GM23248 (cell line): ENCODE measurements at places on chromosomes 11 and 22.
A peak's percentile ranks its signal among the peaks of the same experiment; 100 is the strongest.

DNA sequence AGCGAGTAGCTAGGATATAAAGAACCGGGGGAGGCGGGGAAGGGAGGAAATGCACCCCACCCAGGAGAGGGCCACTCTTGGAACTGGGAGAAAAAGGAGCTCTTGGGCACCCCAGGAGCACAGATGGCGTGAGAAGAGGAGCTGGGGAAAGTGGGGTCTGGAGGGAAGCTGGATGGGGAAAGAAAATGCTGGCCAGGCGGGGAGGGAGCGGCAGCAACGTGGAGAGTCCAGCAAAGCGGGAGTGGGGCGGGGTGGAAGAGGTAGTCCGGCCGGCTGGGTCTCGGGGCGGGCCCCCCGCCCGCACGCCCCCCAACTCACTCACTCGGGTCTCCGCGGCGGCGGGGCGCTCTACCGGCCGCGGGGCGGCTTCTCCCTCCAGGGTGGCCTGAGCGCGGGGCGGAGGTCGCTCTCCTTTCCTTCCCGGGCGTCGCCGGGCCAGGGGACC lies 522 bp downstream of the TOB2 start:
- DNase-seq, result peak; percentile 54

GRCh38 chr22:25334162-25334490 lies 114.7 kb downstream of the CRYBB2 start:
- peak; percentile 55 for DNase-seq

GRCh38 chr11:109911488-109911887 lies 181.7 kb upstream of the ZC3H12C start:
- peak; percentile 3 for DNase-seq

- no peak for DNase-seq
Measured at GRCh38 chr11:44104481-44105294, 9.2 kb downstream of the EXT2 start.

DNA sequence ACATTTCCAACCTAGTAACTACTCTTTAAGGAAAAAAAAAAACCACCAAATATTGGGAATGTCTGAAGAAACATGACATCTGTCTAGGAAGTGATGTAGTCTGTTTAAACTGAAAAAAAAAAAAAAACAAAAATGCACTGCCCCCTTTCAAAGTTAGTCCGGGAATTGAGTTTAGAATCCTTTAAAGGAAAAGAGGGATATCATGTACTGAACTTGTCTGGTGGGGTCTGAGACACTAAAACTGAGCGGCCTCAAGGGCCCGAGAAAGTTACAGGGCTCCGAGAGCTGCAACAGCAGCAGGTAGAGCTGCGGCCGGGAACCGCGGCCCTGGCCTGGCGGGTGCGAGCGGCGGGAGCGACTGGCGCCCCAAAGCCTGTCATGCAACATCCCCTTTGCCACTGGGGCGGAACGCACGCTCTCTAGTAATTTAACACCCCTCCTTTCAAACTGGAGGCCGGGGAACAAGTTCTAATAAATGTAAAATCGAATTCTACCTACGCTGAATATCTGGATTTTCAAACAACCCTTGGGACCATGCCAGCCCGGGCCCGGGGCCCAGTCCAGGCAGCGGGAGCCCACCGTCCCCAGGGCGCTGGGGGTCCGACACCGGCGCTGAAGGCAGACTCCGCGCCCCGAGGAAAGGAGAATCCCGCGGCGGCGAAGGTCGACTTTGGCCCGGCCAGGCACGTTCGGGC lies 736 bp downstream of the RDX start:
- DNase-seq, result peak; percentile 78

DNA sequence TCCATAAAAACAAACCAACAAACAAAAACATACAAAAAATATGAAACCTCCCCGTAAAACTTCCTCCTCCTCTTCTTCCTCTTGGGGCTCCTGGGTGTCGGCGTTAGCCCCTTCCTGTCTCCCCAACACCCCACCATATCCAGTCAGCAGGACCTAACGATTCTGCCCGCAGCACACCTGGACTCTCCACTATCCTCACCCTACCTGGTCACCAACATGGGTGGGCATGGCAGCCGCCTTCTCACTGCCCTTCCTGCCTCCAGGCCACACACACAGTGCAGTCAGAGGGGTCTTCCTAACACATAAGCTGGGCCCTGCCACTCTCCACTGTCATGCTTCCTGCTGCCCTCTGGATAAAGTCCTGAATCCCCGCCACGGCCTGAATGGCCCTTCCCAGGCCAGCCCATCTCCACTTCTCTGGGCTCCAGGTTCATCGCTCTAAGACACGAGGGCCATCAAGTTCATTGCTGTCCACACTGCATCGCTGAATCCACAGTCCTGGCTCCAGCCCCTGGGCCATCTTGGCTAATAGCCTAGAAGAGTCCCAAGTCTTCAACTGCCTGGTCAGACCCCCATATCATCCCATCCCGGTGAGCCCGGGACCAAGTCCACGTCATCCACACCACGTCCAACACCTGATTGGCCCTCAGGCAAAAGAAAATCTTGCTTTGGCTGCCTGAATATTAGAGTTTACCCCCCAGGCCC lies 76.2 kb downstream of the IGLL1 start:
- no peak for DNase-seq

DNA sequence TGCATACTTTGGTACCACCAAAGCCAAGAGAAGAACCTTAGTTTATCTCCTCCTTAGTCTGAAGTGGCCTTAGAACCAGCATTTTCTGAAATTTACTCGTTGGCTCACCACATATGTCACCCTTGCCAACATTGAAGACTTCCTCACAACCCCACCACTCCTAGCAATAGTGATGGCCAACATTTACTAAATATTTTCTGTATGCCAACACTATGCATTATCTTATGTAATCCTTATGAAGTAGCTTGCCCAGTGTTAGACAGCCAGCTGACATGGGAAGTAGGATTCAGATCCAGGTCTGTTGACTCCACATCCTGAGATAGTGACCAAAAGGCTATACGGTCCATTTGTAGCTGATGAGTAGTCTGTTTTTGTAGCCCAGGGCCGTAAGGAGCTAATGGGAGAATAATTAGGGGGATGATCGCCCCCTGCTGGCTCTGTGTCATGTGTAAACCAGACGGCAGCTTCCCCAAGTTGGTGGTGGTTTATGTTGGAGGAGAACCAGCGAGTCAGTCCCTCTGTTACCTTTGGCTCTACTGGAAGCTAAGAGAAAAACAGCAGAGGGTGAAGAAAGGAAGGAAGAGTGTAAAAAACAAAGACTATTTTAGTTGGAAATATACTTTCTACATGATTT lies 120.5 kb upstream of the RASSF10 start:
- peak; percentile 92 for DNase-seq

GRCh38 chr11:121795174-121795573 lies 320.8 kb downstream of the BLID start:
- no peak for DNase-seq

GRCh38 chr11:134521452-134522289 lies 109.6 kb upstream of the B3GAT1 start:
- no peak for DNase-seq

- no peak for DNase-seq
Measured at GRCh38 chr11:19939415-19939929, 220.8 kb downstream of the DBX1 start.

GRCh38 chr11:44255406-44256071 lies 54.4 kb downstream of the ALX4 start:
- no peak for DNase-seq

DNA sequence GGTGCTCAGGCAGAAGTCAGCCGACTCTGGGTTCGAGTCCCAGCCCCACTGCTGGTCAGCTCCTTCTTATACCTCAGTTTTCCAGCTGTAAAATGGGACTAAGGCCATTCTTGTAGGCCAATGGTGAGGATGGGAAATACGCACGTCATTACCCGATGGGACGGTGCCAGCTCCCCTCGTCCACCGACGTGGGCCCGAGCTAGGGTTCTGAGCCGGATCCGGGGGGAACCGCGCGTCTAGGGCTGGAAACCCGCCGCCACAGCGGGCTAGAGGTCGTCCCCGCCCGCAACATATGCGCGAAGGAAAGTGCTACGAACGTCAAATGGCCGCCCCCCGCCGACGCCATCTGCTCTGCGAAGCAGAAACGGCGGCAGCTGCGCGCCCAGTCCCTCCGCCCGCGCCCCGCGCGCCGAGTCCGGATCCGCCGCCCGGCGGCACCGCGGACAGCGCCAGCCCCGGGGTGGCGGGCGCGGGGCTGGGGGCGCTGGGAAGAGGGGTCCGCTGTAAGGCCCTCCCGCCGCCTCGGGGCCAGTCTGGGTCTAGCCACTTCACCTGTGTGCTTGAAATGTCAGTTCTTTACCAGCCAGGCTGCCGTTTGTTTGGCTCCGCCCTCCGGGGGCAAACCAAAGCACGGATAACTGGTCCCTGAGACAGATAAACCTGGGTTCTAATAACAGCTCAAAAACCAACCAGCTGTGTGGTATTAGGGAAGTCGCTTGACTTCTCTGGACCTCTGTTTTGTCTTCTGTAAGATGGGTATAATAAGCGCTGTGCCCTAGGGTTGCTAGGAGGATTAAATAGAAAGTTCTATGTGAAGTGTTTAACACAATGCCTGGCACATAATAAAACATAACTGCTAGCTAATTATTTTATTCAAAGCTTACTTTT lies 103.5 kb upstream of the RCN1 start:
- DNase-seq, result peak; percentile 29

- peak; percentile 60 for DNase-seq
Measured at GRCh38 chr11:132177106-132177505, 806.7 kb downstream of the NTM start.

- no peak for DNase-seq
Measured at GRCh38 chr11:1807264-1807995, 27.4 kb upstream of the SYT8 start.

GRCh38 chr11:107011977-107012376 lies 6.3 kb downstream of the GUCY1A2 start:
- peak; percentile 56 for DNase-seq

DNA sequence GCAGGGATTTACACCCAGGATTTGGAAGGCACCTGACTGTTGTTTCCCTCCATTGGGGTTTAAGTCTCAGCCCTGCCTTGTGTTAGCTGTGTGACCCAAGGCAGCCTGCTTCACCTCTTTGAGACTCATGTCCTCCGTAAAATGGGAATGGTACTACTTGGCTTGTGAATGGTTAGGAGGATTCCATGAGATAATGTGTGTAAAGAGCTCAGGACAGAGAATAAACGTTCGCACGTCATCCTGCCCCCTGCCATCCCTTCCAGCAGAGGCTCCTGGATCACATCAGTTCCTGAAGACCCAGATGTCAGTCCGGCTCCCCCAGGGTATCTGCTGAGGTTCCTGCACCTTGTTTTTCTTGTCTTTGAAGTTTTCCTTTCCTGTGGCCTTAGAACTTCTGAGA lies 16.8 kb upstream of the ACCSL start:
- no peak for DNase-seq

DNA sequence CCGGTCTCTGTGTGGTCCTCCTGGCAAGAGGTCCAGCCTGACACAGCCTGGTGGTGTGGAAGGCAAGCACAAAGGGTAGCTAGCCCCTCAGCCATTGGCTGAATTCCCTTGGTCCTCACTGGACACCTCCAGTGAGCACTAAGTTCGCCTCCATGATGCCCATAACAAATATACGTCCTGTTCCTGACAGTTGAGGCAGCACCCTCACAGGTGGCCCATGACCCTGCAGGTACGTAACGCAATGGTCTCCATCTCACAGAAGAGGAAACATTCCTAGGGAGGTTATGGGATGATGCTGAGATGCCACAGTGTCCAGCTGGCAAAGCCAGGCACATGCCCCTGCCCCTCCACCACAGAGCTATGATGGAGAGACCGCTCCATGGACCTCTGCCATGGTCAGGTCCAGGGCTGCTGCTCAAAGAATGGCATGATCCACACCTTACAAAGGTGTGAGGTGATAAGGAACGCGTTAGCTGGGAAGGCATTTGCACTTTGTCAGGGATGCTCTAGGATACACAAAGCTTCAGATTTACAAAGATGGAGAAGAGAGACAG lies 1.4 kb upstream of the GNAZ start:
- DNase-seq, result no peak

GRCh38 chr22:39364714-39365491 lies 15.1 kb downstream of the SYNGR1 start:
- peak; percentile 38 for DNase-seq

DNA sequence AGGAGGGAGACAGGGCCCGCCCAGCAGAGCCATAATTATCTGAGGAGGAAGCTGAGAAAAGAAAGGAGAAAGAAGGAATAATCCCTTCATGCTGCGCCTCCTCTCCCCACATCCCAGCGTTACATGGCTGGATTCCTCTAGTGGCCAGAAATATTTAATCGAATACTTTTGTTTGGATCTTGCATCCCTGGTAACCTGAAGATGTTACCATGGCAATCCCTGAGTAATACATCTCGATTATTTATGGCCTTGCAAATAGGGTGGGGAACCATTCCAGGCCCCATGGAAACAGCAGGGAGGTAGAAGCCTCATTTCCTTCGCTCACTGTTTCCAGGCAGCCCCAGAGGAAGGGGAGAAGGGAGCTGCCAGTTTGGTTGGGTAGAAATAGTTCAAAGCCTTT lies 357.7 kb downstream of the BUD13 start:
- DNase-seq, result no peak

- no peak for DNase-seq
Measured at GRCh38 chr11:118688851-118689502, 9.5 kb upstream of the TREH start.

DNA sequence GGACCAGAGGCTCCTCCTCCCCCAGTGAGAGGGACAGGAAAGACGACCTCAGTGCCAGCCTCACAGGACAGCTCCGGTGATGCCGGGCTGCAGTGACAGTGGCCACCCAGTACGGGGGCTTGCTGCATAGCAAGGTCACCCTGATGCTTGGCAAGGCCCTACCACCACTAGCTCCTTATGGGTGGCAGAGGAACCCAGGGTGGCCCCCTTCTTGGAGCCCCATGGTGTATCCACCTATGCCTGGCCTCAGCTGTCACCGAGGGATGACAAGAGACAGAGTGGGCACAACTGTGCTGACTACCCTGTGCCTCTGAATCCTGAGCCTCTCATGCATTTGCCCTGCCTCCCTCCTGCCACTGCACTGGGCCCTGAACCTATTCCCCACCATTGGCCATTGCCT lies 809.2 kb downstream of the TBC1D22A start:
- DNase-seq, result no peak

- DNase-seq, result no peak
Measured at GRCh38 chr11:1603629-1604028, 4.6 kb downstream of the KRTAP5-3 start.

DNA sequence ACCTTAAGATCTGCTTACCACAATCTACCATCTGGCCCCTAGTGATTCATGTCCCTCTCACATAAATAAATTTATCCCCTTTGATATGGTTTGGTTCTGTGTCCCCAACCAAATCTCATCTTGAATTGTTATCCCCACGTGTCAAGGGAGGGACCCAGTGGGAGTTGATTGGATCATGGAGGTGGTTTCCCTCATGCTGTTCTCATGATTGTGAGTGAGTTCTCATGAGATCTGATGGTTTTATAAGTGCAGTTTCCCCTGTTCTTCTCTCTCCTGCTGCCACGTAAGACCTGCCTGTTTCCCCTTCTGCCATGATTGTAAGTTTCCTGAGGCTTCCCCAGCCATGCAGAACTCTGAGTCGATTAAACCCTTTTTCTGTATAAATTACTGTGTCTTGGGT lies 37.2 kb downstream of the OR2AG2 start:
- DNase-seq, result no peak

DNA sequence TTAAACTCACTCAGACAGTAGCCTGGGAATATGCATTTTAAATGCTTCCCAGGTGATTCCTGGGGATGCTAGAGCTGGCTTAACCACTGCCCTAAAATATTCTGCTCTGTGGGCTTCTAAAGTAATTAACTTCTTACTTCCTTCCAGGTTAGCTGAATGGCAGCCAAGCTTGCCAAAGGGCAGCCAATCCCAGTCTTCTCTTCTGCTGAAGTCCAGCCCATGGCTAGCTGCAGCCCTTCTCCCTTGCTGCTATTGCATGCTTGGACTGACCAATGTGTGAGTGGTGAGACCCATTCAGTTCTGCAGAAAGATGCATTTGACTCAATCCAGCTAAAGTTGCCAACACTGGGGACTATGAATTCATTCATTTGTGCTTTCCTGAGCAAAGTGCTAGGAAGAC lies 411.9 kb downstream of the SOX6 start:
- no peak for DNase-seq

- no peak for DNase-seq
Measured at GRCh38 chr22:23845265-23846080, 6.7 kb upstream of the DERL3 start.
